GM12864 (cell line): ENCODE measurements at places on chromosomes 1 and 21.

GRCh38 chr1:1173061-1173792, 453 bp upstream of the TTLL10 start:
- no peak for DNase-seq

DNA sequence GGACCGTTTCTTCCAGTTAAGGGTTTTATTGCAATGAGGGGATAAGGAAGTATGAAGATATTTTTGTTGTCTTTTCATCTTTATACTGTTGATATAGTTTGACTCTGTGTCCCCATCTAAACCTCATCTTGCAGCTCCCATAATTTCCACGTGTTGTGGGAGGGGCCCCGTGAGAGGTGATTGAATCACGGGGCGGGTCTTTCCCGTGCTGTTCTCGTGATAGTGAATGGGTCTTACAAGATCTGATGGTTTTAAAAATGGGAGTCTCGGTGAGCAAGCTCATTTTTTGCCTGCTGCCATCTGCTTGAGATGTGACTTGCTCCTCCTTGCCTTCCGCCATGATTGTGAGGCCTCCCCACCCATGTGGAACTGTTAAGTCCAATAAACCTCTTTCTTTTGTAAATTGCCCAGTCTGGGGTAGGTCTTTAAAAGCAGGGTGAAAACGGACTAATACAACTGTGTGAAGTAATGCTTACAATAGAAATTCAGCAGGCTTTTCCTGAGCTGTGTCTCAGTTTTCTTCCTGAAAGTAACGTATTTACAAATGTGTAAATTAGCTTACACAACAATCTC, 377.3 kb downstream of the SIPA1L2 start:
- DNase-seq, result no peak

GRCh38 chr21:40166291-40166843, 299.1 kb downstream of the PCP4 start:
- no peak for DNase-seq

DNA sequence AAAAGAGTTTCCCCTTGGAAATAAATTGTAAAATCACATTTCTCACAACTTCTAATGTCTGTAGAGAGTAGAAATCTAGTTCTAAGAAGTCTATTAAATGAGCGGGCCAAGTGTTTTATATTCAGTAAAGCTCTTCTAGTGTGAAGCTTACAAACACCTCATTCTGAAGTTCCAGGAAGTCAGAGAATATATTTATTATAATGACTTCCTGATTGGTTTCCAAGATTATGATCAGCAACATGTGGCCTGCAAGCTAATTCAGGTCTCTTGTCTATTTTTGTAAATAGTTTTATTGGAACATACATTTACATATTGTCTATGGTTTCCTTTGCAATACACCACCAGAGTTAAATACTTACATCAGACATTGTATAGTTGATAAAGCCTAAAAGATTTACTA, 603.9 kb downstream of the AMY1C start:
- no peak for DNase-seq

- no peak for DNase-seq
Measured at GRCh38 chr1:118788463-118788862, 199.7 kb downstream of the TBX15 start.

DNA sequence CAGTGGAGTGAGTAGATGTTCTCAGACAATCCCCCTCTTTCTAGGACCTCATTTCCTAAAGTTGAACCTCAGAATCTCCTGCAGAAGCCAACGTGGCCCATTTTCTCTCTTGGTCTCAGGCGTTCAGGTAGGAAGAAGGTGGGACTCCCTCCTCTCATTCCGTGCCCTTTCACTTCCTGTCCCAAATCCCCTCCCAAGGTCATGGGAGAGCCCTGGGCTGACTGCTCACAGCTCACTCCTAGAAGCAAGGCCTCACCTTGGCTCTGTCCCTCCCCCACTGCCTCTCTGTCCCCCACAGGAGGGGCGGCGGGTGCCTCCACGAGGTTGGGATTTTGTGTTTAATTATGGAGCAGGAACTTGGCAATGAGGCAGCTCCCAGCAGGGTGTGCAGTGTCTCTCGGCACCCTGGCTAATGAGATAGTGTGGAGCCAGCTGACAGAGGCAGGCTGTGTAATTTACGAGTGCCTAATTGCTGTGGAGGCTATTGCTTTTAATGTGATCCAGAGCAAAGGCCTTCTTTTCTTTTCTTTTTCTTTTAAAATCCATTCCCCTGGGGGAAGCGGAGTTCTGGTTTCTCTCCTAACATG, 9.1 kb upstream of the CDK18 start:
- DNase-seq, result no peak

DNA sequence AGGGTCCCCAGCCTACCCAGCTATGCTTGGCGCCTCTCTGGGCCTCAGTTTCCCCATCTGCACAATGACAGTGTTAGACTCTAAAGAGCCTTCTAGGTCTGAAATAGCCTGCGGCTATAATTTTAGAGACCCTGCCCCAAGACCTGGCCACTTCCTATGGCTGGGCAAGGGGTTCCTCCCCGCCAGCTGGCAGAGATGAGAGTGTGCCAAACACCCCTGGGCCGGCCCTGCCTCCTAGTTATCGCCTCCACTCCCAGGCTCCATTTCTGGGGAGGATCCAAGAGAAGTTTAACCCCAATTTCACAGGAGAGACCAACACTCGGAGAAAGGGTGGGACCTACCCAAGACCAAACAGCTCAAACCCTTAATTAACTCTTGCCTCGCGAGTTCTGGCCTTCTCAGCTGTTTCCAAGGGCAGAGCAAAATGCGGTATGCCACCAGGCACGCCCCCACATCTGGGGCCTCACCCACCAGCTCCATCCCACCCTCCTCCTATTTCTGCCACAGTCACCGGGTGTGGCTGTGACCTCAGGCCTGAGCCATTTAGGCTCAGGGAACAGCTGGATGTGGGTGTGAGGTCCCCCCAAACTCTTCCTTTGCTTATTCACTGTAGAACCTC, 35.7 kb downstream of the TTC39A start:
- no peak for DNase-seq

- DNase-seq, result no peak
Measured at GRCh38 chr1:46219551-46220520, 16.7 kb downstream of the LURAP1 start.

- DNase-seq, result no peak
Measured at GRCh38 chr1:203072002-203072602, 13.7 kb downstream of the MYOG start.

DNA sequence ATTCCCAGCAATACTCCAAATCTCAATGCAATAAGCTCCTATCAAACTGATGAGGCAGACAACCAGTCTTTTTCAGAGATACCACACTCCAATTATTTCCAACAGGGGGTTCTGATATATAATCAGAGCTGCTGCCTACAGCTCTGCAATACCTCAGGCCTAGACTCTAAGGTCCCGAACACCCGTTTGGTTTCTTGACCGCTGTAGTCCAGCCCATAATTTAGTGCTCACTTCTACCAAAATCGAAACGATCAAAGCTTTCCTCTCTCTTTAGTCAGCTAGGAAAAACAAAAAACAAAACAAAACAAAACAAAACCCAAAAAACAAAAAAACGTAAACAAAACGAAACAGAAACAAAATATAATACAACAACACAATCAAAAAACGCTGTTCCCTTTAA, 453.0 kb downstream of the NEGR1 start:
- no peak for DNase-seq

DNA sequence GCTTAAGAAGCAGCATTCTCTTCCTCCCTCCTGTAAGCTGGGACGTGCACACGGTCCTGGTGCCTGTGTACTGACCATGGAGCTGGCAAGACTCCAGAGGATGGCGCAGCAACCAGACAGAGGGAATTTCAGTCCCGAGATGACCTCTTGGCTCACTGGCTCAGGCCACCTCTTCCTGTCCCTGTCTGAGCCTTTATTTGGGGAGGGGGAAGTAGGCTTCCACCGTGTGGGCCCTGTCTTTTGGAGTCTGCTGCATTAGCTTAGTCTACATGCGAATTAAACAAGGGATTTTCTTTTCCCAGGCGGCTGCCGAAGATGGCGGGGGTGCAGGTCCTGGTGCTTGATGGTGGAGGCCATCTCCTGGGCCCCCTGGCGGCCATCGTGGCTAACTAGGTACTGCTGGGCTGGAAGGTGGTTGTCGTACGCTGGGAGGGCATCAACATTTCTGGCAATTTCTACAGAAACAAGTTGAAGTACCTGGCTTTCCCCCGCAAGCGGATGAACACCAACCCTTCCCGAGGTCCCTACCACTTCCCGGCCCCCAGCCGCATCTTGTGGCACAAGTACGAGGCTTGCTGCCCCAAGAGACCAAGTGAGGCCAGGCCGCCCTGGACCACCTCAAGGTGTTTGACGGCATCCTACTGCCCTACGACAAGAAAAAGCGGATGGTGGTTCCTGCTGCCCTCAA, 10.2 kb downstream of the IL24 start:
- no peak for DNase-seq

DNA sequence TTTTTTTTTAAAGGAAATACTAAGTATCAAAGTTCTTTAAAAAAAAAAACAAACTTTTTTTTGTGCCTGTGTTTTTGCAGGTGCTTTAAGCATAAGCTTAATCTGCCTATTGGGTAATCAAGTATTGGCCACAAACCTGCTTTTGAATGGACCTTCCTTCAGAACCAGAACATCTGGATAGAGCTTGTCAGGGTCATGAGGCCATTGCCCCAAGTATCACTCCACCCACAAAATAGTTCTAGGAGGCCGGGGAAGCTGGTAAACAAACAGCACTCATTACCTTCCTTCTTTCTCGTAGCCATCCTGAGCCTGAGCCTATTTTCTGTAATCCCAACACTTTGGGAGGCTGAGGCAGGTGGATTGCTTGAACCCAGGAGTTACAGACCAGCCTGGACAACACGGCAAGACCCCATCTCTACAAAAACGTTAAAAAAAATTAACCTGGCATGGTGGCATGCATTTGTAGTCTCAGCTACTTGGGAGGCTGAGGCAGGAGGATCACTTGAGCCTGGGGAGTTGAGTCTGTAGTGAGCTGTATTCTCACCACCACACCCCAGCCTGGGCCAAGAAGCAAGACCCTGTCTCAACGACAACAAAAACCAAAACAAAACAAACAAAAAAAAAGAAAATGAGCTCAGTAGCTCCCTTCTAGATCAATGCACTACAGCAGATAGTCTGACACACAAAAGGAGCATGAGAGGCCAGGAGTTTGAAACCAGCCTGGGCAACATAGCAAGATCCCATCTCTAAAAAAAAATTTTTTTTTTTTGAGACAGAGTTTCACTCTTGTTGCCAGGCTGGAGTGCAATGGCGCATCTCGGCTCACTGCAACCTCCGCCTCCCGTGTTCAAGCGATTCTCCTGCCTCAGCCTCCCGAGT, 34.1 kb upstream of the EPS15 start:
- no peak for DNase-seq

- DNase-seq, result no peak
Measured at GRCh38 chr1:173043253-173043652, 7.5 kb downstream of the TNFSF18 start.

GRCh38 chr1:162561616-162562469, at the start of gene UAP1:
Gene UAP1 (plus strand): TSS chr1:162561722. CDS start chr1:162566069, 4,347 bp downstream.
- no peak for DNase-seq

- DNase-seq, result no peak
Measured at GRCh38 chr1:212440419-212440818, 7.7 kb downstream of the NENF start.

DNA sequence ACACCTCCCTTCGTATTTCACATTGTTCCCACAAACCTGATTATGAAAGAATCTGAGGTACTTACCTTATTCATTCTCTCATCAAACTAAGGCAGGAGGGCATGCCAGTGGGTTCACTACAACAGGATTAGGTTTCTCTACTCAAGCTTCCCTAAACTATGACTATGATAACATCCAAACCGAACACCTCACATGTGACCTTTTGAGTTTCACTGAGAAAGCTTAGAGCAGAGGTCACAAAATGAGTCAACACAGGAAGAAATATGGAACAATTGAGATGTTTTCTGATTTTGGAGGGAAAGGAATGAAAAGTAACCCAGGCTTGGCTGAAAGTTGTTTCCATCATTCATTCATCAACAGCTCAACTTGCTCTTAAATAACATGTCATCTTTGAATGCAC, 24.1 kb downstream of the UBR4 start:
- no peak for DNase-seq

DNA sequence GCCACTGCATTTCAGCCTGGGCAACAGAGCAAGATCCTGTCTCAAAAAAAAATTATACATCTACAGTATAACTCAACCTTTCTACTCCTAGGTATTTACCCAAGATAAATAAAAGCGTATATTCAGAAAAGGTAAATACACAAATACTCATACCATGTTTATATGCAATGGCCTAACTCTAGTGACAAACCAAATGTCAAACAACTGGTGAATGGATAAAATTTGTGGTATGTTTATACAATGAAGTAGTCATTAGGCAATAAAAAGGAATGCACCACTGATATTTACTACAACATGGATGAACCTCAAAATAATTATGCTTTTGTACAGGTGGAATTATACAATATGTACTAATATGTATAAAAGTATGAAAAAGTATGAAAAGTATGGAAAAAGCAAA, 174.2 kb upstream of the GORAB start:
- no peak for DNase-seq

- DNase-seq, result no peak
Measured at GRCh38 chr1:69411617-69412016, 156.1 kb upstream of the LRRC7 start.

DNA sequence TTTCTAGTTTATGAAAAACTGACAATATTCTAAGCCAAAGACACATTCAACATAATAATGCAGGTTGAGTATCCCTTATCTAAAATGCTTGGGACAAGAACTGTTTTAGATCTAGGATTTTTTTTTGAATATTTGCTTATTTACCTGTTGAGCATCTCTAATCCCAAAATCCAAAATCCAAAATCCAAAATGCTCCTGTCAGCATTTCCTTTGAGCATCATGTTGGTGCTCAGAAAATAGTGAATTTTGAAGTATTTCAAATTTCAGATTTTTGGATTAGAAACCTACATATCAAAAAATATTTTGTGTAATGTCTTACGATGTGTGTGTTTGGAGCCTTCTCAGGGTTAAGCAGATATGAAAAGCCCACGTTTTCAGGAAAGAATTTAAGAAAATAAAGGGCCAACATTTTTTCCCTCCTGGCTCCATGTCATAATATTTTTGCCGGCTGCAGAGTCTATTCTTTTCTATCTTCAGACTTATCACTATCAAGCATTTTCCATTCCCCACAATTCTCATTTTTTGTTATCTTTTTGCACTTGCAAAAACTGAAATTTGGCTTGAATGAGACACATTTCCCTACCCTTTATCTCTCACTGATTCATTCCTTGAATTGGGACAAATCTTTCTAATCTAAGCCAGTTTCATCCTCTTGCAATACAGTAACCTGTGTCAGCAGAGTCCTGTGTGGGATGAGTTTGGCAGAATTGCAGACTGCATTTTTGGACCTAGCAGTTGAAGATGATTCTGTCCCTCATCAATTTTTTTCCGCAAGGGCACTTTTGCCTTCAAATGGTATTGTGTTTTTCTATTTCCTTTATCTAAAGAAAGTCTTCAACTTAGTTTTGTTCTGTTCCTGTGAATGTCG, 233.9 kb downstream of the DISC1 start:
- no peak for DNase-seq

GRCh38 chr1:27109103-27109822, 45.7 kb downstream of the SLC9A1 start:
- DNase-seq, result no peak

GRCh38 chr1:25688390-25689119, 72.0 kb downstream of the MAN1C1 start:
- no peak for DNase-seq
